ENCODE measurements at places on chromosomes 6 and 20. TPM values are rescaled to one million over a fixed set of nuclear protein-coding genes. Genes with fewer than 3 reads are reported as not detected.

CLVS2 gene
- total RNA-seq = 0.46 TPM

MACROD2 gene
- 3.5 TPM for total RNA-seq

CGA gene
- total RNA-seq = not detected

ZNF341 gene
- 9.6 TPM for total RNA-seq

FILIP1 gene
- 5.1 TPM for total RNA-seq

IL17A gene
- not detected for total RNA-seq

DTD1 gene
- 71.1 TPM for total RNA-seq

SLC32A1 gene
- 0.09 TPM for total RNA-seq

DNA sequence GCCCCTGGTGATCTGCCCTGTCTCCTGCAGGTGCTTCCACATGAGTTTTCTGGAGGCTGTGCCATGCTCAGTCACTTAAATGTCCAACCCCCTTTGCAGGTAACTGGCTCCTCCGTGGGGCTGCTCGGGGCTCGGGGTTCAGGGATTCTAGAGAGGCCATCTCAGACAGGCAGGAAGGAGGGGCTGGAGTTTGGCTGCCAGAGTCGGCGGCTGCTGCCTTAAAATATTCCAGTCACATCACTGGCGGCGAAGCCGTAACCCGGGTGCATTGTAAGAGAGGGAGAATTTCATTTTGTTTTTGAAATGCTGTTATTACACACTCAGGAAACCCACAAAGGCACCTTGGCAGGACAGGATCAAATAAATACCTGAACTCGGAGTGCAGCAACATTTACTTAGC is 212.9 kb upstream of the PMEPA1 start:
- DNase-seq = no peak

- no peak for DNase-seq
These were observed 311.9 kb upstream of the CITED2 start for GRCh38 chr6:139686308-139686707.

DNA sequence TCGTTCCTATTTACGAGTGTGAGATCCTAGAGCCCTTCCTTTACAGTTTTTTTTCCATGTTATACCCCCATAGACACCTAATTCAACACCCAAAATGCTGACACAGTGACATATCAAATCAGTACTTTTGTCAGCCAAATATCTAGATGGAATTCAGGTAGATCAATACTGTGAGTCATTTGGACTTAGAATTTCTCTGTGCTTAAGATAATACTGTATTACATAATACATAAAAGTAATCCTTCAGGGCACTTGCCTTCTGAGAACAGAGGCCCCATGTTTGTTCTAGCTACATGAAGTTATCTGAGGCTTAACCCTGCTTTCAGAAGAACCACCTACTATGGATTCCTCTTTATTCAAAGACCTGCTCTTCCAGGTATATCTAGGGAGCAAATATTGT is 623.1 kb downstream of the PHF3 start:
- no peak for DNase-seq

DNA sequence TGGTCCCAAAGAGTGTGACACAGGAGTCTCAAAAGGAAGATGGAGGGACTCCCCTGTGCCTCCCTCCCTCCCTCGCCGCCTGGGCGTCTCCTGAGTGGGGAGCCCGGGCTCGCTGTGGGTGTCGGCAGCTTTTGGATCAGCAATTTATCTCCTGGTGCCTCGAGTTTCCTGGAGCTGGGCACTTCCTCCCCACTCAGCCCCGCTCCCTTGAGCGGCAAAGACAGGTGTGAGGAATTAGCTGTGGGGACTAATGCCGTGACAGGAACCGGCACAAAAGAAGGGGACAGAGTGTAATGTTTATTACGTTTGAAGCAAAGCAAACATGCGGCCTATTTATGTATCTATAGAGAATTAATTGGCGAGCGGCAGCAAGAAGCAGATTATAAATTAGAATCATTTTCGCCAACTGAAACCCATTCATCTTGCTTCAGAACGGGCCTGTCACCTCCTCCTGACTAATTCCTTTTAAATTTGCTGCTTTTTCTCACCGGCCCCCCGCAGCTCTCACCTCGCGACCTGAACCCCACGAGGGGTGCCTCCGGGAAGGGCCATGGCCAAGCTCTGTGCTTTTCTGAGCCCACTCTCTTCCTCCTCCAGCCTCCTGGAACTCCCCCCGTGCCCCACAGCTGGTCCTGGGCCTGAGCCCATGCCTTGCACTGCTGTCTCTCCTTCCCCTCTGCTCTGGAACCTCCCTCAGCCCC is 8.8 kb upstream of the CDH22 start:
- no peak for DNase-seq

DNA sequence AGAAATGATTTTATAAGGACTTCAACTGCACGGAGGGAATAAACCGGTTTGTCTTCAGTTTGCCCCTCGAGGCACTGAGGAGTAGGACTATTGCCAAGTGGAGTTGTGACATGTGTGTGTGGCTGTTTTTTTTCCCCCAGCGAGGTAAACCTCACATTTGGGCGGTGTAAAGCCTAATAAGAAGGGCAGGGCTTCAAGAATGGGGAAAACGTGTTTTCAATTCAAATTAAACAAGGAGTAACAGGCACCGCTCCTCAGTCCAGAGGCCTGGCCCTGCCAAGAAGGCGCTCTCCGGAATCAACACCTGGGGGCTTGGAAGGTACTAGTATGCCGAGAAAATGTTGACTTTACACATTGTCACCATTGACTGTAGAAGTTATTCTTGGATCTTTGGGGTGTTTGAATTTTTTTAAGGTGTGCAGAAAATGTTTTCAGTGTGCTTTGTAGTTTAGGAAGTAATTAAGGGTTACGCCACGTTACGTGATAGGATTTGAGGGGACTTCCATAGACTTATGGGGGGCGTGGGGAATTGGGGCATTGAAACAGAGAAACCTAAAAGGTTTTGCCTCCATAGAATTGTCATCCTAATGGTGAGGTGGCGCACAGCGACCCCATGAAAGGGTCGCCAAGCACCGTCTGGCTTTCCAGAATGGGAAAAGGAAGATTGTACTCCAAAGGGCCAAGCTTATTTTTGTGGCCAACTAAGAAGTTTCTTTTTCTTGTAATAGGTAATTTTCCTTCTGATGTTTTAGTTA is 791 bp downstream of the ADGRG6 start:
- no peak for DNase-seq

DNA sequence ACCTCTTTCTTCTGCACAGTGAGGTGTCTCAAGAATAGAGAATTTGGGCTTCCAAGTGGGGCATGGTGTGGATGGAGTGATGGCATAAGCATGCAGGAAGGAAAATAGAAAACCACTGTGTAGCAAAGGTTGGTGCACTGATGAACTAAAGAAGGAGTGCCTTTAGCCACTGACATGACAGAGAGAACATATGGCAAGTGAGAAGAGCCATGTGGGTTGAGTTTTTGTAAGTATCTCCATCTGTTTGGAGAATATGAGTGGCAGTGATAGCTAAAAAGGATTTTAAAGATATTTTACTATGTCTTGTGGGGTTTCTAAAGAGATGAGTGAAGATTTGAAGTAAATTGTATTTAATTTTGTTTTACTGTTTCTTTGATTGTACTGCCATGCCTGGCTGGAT is 160.5 kb upstream of the GRIK2 start:
- no peak for DNase-seq

GRCh38 chr20:8318965-8319625 is 187.0 kb downstream of the PLCB1 start:
- DNase-seq = no peak

- no peak for DNase-seq
These were observed 35.9 kb downstream of the OPN5 start for GRCh38 chr6:47817749-47818148.

DNA sequence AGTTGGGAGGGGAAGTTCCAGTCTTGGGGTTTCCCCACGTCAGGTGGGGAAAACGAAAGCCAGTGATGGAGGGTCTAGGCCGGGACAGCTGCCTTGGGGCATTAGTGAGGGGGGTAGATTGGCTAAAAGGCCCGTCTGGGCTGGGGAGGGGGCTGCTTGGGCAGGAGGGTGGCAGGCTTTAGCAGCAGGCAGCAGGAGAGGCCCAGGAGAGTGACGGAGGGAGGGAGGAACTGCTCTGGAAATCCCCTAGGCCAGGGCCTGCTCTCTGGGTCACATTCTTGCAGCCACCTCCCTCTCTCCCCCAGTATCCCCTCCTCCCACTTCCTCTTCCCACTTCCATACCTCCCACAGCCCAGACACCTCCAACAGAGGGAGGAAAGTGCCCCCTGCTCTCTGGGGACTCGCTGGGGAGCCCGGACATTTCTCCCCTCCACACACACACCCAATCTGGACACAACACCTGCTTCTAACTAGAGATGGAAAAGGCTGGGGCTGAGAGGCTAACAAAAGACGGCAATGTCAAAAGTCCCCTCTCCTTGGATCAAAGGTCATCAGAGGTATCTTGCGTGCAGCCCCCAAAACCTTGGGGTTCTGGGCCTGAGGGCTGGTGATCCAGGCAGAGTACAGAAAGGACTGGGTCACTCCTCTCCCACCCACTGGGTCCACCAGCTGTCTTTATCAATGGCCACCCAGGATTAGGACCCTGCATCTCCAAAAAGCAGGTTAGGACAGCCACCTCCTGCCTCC is 1.8 kb downstream of the NFKBIE start:
- DNase-seq = no peak

DNA sequence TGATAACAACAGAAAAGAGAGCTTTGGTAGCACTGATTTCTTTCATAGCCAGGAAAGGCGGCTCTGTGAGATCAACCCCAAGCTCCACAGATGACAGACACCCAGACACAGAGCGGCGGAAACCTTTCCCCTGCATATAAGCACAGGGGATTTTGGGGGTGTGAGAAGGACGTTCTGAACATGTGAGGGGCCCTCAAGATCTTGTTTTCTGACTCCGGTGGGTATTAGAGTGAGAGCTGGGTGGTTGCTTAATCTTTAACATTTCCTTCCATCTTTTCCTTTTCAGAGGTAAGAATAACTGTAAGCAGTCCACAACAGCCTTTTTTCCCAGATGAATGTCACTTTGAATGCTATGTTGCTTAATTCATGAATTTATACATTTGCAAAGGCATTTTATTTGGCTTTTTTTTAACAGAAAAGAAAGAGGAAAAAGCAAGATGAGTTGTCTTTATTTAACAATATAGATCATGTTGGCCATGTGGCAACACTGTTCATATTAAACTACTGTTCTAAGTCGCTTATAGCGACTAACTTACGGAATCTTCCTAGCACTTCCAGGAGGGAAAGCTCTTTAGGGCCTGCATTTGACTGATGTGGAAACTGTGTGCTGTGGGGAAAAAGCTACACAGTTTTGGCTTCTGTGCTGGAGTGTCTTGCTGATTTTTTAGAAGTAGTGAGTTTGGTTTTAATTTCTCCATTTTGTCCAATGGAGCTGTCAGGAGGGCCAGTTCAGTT is 80.5 kb upstream of the NAA20 start:
- DNase-seq = no peak

- no peak for DNase-seq
These were observed 342.3 kb downstream of the CDKAL1 start for GRCh38 chr6:20876561-20876960.

DNA sequence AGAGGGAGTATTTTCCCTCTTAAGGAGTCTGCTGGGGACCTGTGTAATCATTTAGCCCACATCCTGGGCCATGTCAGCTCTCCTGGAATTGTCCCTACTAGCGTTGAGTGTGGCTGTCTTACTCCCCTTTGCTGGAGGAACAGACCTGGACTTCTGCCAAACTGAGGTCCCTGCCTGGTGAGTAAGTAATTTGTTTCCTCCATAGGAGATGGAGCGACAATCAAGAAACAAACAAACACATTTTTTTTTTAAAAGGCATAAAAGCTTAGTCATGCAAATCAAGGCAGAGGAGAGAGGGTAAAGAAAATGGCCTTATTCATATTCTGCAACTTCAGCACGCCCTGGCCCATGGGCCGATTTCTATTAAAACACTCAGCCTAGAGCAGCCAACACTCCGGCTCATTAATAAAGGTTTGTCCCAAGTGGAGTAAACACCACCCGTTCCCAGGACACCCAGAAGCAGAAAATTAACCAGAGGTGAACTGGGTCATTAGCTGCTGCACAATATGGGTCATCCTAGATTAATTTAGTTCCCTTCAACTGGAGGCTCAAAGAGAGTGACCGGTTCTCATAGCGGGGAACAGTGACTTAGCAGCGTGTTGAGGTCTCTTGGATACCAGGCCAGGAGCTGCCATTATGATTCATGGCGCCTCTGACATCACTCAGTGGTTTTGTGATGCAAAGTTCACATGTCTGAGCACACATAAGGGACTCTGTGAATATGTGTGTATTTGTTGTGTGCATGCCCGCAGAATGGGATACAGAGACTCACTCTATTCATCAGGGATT is 165.0 kb upstream of the SULF2 start:
- no peak for DNase-seq

DNA sequence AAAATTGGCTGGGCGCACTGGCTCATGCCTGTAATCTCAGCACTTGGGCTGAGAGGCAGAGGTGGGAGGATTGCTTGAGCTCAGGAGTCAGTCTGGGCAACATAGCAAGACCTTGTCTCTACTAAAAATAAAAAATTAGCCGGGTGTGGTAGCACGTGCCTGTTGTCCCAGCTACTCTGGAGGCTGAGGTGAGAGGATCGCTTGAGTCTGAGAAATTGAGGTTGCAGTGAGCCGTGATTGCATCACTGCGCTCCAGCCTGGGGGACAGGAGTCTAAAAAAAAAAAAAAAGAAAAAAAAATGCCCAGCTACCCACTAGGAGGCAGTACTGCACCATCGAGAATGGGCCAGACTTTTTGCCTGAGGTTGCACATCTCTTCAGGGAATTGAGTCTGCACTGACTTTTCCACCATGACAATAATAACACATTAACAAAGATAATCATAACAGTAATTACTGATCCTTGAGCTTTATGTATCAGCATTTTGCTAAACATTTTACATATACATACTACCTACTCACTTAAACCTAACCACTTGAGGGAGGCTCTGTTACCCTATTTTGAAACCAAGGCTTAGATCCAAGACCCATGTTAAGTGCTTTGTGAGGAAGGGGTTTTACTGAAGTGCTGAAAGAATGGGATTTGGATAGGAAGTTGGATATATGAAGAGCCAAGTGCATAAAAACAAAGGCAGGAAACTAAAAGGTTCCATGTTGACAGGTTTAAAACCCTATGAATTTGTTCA is 21.0 kb downstream of the SRSF3 start:
- DNase-seq = peak; percentile 33

DNA sequence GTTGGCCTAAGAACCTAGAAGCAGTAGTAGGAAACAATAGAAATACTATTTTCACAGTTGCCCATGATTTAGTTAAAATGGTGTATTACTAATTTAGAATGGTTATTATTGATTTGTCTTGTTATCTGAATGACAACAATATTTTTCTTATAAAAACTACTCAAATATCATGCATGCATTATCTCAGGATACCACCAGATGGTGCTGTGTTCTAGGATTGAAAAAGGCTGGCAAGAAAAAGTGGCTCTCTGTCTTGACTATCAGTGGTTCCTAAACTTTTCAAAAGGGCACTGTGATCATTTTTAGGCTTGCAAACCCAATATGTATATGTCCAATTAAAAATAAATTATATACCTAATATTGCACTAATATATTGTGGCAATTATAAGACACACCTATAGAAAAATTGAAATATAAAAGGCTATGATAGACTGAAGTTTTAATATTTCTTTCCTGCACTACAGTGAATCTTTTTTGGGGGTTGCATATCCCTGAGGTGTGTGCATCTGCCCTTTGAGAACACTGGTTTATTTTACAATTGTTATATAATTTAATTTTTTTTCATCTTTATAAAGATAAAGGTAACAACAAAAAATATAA is 131.7 kb upstream of the MLIP start:
- DNase-seq = no peak
